ENCODE measurements at places on chromosomes 5 and 9.
A peak's percentile ranks its signal among the peaks of the same experiment; 100 is the strongest.

DNA sequence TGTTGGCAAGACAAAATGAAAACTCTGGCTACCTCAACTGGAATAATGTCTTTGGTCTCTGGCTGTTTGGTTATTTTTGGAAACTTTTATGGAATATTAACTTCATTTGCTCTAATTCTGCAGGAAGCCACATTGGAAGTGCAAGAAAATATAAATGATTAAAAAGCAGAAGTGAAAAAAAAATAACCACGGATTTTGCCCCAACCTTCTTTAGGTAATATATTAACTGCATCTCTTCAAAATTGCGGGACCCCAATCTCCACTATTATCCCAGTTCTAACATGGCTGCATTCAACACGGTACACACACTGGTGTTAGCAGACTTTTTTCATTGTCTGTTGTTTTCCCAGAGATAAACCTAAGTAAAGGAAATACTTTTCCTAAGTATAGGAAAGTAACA is 23.0 kb downstream of the GLIS3 start:
- DNase-seq: no peak
- H3K27ac ChIP-seq: no peak overlapping the region
- H3K4me3 ChIP-seq: no peak overlapping the region
- no peaks in the 10 kb centered on the region for H3K4me1 ChIP-seq
- no peaks in the 10 kb centered on the region for H3K36me3 ChIP-seq

DNA sequence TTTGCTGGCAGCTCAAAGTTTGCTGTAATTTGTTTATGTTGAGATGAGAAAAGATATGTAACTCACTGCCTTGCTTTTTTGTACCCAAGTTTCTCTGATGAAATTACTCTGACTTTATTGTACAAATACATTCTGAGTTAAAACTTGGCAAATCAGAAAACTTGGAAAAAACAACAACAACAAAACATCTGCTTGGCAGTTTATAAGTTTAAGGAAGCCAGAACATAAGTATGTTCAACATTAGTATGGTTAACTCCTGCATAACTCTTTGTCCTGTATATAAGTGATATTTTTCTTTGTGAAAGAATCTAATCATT is 233.1 kb downstream of the MAST4 start:
- peak overlapping the region; percentile 88 for H3K4me3 ChIP-seq
- DNase-seq: no peak
- H3K27me3 ChIP-seq: peaks cover 13% of the 10 kb centered on the region
- no peaks in the 10 kb centered on the region for H3K36me3 ChIP-seq
- peaks cover 35% of the 10 kb centered on the region for H3K4me1 ChIP-seq

DNA sequence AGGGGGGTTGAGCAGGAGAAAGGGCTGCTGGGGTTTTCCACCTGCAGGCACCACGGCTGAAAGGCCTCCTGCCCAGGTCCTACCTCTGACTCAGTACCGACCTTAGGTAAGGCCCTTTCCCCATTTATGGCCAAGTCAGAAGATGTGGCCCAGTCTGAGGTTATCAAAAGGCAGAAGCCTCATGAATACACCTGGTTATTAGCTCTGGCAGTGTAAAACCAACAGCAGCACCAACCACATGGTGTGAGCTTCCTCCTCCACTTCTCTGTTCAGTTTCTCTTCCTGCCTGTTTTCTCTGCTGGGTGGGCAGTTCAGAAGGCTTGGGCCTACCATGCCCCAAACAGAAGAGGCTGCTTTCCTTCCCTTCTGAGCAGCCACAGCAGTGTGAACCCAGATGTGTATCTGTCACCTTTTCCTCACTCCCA is 86.9 kb downstream of the UGCG start:
- H3K4me1 ChIP-seq: peaks cover 15% of the 10 kb centered on the region
- no peak overlapping the region for H3K4me3 ChIP-seq
- H3K27ac ChIP-seq: no peak overlapping the region
- H3K27me3 ChIP-seq: peaks cover 21% of the 10 kb centered on the region

DNA sequence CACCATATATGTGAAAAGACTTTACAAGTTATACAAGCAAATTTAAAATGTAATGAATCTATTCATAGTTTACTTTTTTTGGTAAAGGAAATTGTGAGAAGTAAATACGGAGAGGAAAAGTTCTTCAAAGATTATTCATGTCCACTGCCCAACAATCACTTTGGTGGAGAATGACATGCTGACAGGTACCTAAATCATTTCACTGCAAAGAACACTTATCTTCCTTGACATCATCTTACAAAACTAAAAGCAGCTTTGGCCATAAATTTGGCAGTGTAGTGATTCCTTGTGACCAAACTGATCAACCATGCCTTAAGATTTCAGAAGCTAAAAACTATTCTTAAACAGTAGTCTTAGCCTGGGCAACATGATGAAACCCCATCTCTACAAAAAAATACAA is 42.5 kb downstream of the GOLPH3 start:
- H3K27me3 ChIP-seq: no peaks in the 10 kb centered on the region
- no peak overlapping the region for H3K4me3 ChIP-seq
- peaks cover 22% of the 10 kb centered on the region for H3K4me1 ChIP-seq

- no peak overlapping the region for H3K4me3 ChIP-seq
- H3K27ac ChIP-seq: no peak overlapping the region
- H3K27me3 ChIP-seq: peaks cover 4% of the 10 kb centered on the region
- H3K36me3 ChIP-seq: peaks cover 7% of the 10 kb centered on the region
Measured at GRCh38 chr9:105457560-105458294, 9.9 kb downstream of the FSD1L start.

DNA sequence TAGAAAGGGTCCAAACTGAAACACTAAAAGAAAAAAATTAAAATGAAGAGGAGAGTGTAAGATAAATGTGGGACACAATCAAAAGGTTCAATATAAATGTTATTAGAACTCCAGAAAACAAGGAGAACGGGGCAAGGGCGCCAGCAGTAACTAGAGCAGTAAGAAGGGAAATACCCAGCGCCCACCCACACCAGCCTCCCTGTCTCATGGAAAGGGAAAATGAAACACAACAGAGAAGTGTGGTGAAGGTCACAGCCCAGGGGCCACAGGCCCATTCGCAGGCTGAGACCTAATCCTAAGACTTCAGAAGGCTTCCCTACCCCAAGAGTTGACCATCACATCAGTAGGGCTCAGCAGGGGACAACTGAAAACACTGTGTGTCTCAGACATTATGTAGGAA is 45.8 kb upstream of the CLK4 start:
- no peak overlapping the region for H3K4me3 ChIP-seq
- no peak for DNase-seq
- H3K27ac ChIP-seq: no peak overlapping the region
- no peaks in the 10 kb centered on the region for H3K27me3 ChIP-seq
- H3K4me1 ChIP-seq: peaks cover 4% of the 10 kb centered on the region
- H3K36me3 ChIP-seq: no peaks in the 10 kb centered on the region

- no peaks in the 10 kb centered on the region for H3K36me3 ChIP-seq
- no peak overlapping the region for H3K4me3 ChIP-seq
- peaks cover 6% of the 10 kb centered on the region for H3K27me3 ChIP-seq
Measured at GRCh38 chr5:40873286-40873880, 32.2 kb downstream of the CARD6 start.

DNA sequence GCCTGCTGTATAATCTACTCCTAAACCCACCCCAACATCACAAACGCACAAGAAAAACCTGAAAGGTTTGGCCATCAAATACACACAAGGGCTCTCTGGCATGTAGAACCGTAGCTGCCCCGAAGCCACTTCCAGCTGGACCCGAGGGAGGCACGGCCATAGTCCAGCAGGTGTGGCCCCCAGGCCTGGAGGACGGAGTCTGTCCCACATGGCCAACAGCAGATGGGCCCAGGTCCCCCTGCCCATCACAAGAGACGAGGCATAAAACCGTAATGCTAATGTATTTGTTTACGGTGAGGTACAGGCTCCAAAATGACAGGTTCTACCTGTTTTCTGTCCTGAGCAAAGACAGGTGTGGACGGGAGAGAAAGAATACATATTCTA is 234.2 kb downstream of the SYK start:
- DNase-seq: no peak
- peaks cover 6% of the 10 kb centered on the region for H3K36me3 ChIP-seq
- H3K4me3 ChIP-seq: no peak overlapping the region
- H3K4me1 ChIP-seq: peaks cover 57% of the 10 kb centered on the region

- H3K36me3 ChIP-seq: peaks cover 15% of the 10 kb centered on the region
- H3K27ac ChIP-seq: peak overlapping the region; percentile 1
- peaks cover 5% of the 10 kb centered on the region for H3K4me1 ChIP-seq
- no peaks in the 10 kb centered on the region for H3K27me3 ChIP-seq
Measured at GRCh38 chr9:100058699-100059579, 39.9 kb downstream of the ERP44 start.

DNA sequence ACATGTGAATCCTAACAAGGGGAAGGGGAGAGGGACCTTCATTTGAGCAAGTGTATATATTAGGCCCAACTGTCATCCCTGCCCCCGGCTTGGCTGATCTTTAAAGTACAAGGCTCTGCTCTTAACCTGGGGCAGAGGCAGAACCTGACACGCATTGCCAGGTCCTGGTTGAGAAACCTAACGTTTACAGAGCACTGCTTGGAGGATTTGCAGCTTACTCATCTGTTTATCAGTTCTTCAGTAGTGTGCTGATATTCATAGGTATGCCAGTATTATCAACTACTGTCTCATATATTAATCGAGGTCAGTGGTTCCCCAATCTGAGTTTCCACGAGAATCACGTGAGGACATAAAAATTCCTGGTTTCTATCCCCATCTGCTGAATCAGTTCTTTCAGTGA is 50.4 kb downstream of the ACO1 start:
- no peak overlapping the region for H3K27ac ChIP-seq
- no peaks in the 10 kb centered on the region for H3K4me1 ChIP-seq
- H3K27me3 ChIP-seq: no peaks in the 10 kb centered on the region

- H3K27me3 ChIP-seq: no peaks in the 10 kb centered on the region
- no peak for DNase-seq
- no peak overlapping the region for H3K27ac ChIP-seq
- H3K4me3 ChIP-seq: no peak overlapping the region
- no peaks in the 10 kb centered on the region for H3K4me1 ChIP-seq
Measured at GRCh38 chr9:71981944-71982343, 70.5 kb downstream of the C9orf85 start.

- H3K4me3 ChIP-seq: no peak overlapping the region
- DNase-seq: no peak
Measured at GRCh38 chr5:41414598-41414997, 95.8 kb downstream of the PLCXD3 start.

- peaks cover 55% of the 10 kb centered on the region for H3K36me3 ChIP-seq
- H3K4me3 ChIP-seq: no peak overlapping the region
- no peaks in the 10 kb centered on the region for H3K27me3 ChIP-seq
Measured at GRCh38 chr5:172144291-172144815, 43.7 kb downstream of the STK10 start.

DNA sequence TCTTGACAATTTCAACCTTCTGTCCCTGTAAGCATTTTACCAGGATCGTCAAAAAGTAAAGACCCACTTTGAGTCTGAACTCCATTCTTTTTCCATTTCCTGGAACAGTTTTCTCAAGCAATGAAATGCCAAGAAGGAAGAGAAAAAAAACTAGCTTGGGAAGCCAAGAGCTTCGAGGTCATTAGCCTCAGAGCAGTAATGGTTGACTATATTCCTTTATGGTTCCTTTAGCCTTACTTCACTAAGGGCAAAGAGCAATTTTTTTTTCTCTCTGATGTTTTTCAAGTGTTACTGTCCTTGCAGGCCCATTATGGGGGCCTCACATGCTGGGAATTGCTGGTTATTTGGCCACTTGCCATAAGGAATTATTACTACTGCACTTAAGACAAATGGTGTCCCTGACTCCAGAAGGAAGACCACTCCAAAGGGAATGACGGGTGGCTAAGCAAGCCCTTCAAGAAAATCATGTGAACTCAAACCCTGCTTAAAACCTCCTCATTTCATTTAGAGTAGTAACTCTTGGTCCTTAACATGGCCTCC is 37.1 kb downstream of the BNC2 start:
- H3K36me3 ChIP-seq: no peaks in the 10 kb centered on the region
- H3K27ac ChIP-seq: no peak overlapping the region
- no peak overlapping the region for H3K4me3 ChIP-seq
- no peaks in the 10 kb centered on the region for H3K27me3 ChIP-seq
- no peaks in the 10 kb centered on the region for H3K4me1 ChIP-seq

- H3K27me3 ChIP-seq: no peaks in the 10 kb centered on the region
- no peaks in the 10 kb centered on the region for H3K4me1 ChIP-seq
- H3K4me3 ChIP-seq: no peak overlapping the region
- no peak overlapping the region for H3K27ac ChIP-seq
- no peaks in the 10 kb centered on the region for H3K36me3 ChIP-seq
- no peak for DNase-seq
Measured at GRCh38 chr9:107767711-107768110, 278.1 kb upstream of the KLF4 start.

- no peak overlapping the region for H3K4me3 ChIP-seq
- H3K27ac ChIP-seq: no peak overlapping the region
- DNase-seq: no peak
- no peaks in the 10 kb centered on the region for H3K36me3 ChIP-seq
Measured at GRCh38 chr5:167447466-167448375, 843.7 kb upstream of the WWC1 start.

- no peak overlapping the region for H3K27ac ChIP-seq
- no peaks in the 10 kb centered on the region for H3K27me3 ChIP-seq
- H3K36me3 ChIP-seq: no peaks in the 10 kb centered on the region
- no peak overlapping the region for H3K4me3 ChIP-seq
Measured at GRCh38 chr9:82091610-82092009, 103.0 kb downstream of the SPATA31D1 start.

DNA sequence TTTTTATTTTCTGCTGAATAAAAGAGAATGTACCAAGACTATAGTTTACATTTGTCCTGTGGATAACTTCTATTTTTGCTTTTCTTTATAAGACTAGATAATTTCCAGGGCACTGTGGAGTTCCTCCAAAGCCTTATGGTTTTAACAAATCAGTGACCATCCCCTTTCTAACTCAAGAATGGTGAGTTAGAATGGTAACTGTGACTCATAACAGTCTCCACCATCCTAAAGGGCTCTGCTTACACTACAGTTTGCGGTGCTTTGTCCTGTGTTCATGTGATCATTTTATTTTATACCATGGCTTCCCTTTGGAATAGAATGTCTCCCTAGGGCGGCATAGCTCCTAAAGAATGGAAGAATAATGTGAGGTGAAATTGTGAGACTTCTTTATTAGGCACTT is 30.2 kb downstream of the WDR36 start:
- DNase-seq: no peak
- peaks cover 71% of the 10 kb centered on the region for H3K36me3 ChIP-seq
- H3K4me3 ChIP-seq: no peak overlapping the region
- H3K27me3 ChIP-seq: no peaks in the 10 kb centered on the region

DNA sequence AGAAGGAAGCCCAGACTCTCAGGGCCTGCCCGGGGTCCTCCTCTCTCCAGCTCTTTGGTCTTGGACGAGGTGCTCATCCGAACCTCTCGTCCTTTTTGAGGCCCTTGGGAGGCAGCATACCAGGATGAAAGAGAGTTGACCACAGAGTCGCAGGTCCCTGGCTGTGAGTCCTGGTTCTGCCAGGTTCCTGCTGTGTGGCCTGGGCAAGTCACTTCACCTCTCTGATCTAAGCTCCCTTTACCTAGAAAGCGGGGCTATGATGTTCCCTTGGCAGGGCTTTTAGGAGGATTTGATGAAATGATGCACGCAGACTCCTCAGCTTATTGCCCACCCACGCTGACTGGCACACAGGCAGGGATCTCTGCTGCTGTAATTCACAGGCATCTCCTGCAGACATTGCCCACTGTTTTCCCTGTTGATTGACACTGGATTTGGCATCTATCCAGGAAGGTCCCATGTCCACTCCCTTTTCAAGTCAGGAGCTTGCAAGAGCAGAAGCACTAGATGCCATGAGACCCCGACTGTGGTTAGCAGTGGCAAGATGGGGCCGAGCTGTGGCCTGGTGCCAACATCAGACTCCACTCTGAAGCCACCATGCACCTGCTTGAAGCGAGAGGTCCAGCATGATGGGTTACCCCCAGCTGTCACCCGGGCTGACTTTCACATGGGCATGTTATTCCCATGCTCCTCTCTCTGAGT is 71.5 kb downstream of the MACROH2A1 start:
- no peaks in the 10 kb centered on the region for H3K27me3 ChIP-seq
- H3K4me1 ChIP-seq: peaks cover 16% of the 10 kb centered on the region
